Stimulated activated CD4-positive, alpha-beta T cell treated with anti-CD3 and anti-CD28 coated beads, Interleukin-4, amount 100 ng/mL, for 4 hours (primary cell): ENCODE measurements at places on chromosomes 1 and 21.

- no peak for DNase-seq
Observed at GRCh38 chr1:245693941-245694752, 539.4 kb downstream of the KIF26B start.

- DNase-seq: no peak
Observed at GRCh38 chr1:232766904-232767303, 38.3 kb upstream of the MAP10 start.

DNA sequence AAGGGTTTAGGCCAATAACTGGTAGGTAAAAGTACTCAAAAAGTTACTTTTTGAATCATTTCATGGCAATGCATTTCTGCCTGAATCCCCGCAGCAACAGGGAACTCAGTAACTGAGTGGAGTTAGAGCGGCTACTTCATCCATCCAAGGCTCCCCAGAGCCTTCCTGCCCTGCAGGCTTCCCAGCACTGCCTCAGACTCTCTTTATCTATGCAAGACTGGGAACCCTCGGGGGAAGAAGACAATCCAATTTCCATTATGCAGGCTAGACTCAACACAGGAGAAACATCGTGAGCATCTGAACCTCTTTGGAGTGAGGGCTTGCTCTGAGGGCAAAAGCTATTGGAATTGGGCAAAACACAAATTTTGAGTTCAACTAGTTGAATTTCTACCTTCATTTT lies 23.1 kb downstream of the ZMYND12 start:
- no peak for DNase-seq

DNA sequence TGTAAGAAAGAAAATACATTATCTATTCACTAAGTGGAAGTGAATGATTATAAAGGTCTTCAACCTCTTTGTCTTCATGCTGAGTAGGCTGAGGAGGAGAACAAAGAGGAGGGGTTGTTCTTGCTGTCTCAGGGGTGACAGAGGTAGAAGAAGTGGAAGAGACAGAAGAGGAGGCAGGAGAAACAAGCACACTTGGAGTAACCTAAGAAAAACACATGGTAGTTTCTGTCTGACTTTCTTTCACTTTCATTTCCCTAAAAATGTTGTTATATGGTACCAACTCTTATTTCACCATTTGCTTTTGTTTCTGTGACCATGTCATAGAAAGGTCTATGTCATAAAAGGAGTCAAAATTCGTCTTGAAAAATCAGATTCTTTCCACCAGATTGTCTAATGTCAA lies 696.6 kb upstream of the BRINP3 start:
- no peak for DNase-seq

GRCh38 chr1:11806307-11806936 lies 431 bp downstream of the CLCN6 start:
- DNase-seq: no peak

GRCh38 chr21:29521872-29522271 lies 223.2 kb downstream of the BACH1 start:
- DNase-seq: no peak

- no peak for DNase-seq
Observed at GRCh38 chr1:199261328-199261727, 622.5 kb downstream of the PTPRC start.

DNA sequence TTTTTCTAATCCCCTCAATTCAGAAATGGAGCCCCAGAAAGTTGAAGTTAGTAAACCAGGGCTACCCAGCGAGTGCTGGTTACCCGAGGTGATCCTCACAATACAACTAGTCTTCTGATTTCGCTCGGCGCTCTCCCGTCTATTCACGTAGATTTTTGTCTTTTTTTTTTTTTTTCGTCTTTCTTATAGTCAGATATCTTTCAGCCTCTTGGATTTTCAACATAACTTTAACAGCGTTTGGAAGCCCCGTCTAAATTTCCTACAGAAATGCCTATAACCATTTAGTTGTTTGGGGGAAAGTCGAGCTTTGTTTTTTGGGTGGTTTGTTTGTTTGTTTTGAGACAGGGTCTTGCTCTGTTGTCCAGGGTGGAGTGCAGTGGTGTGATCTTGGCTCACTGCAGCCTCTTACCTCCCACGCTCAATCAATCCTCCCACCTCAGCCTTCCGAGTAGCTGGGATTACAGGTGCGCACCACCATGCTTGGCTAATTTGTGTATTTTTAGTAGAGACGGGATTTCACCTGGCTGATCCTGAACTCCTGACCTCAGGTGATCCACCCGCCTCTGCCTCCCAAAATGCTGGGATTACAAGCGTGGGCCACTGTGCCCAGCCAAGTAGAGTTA lies 818 bp upstream of the TMEM50B start:
- no peak for DNase-seq

DNA sequence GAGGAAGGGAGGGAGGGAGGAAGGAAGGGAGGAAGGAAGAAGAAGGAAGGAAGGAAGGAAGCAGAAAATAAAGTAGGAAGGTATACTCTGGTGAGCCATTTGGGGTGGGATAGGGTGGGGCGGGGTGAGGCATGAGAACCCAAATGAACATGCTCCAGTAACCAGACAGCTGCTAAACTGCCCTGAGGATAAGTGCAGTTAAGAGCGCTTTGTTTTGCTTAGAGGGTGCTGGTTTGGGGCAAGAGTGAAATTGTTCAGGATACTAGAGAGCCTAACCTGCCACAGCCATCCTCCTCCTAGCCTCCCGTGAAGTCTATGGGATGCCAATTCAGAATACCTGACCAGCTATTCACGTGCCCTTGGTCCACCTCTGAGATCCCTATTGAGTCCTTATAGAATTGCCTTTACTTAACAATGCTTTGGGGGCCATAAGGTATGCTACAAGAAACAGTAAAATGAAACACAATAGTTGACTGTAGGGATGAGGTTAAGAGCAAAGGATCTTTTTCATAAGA lies 59.0 kb upstream of the ATF3 start:
- no peak for DNase-seq

- peak; percentile 44 for DNase-seq
Observed at GRCh38 chr1:223683586-223684487, 18.3 kb upstream of the CAPN8 start.

DNA sequence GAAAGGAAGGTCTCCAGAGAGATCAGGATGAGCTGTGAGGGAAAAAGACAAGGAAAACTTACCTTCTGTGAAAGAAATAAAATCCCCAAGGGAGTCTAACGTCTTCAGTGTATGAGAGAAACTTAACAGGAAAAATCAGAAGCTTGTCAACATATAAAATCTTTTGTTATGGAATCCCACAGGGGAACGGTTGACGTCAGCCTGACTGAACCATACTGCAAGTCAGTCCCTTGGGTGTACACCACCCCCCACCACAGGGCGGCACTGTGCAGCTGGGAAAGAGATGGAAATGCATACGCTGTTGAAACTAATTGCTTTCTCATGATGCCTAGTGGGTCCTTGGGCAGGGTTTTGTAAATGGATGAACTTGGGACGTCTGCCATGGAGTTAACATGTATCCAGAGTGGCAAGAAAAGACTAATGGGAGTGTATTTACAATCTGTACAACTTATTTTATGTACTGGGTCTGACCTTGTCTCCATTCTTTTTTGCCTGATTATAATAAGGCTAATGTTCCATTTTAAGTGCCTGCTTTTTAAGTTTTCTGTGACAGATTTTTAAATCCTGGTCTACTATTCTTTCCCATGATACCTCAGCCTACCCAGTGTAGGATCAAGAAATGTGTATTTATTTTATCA lies 22.7 kb downstream of the UTP25 start:
- DNase-seq: peak; percentile 9
